Stimulated activated CD4-positive, alpha-beta T cell treated with anti-CD3 and anti-CD28 coated beads, Interleukin-4, amount 100 ng/mL, for 1 hour (primary cell): ENCODE measurements at places on chromosomes 2 and 18.

- DNase-seq: no peak
Observed at GRCh38 chr2:191171286-191171685, 20.5 kb upstream of the STAT4 start.

DNA sequence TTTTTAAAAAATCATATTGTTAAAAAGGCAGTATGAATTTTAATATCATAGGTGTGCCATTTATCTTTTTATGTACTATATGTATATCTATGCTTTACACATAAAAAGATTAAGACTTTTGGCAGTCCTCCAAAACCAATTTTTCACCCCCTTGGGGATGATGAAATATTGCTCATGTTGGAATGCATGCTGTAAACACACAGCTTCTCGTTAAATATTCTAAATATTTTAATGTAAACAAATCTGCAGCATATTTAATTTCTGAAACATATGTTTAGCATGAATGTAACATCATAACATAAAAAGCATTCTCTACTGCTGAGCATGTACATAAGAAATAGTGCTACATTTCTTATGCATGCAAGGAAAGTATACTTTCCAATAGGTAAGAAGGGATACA is 484.3 kb upstream of the LRATD1 start:
- no peak for DNase-seq

DNA sequence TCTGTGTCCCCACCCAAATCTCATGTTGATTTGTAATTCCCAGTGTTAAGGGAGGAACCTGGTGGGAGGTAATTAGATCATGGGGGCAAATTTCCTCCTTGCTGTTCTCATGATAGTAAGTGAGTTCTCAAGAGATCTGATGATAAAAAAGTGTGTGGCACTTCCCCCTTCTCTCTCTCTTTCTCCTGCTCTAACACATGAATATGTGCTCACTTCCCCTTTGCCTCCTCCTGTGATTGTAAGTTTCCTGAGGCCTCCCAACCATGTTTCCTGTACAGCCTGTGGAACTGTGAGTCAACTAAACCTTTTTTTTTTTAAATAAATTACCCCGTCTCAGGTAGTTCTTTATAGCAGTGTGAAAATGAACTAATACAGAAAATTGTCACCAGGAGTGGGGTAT is 380.0 kb downstream of the MEIS1 start:
- no peak for DNase-seq

DNA sequence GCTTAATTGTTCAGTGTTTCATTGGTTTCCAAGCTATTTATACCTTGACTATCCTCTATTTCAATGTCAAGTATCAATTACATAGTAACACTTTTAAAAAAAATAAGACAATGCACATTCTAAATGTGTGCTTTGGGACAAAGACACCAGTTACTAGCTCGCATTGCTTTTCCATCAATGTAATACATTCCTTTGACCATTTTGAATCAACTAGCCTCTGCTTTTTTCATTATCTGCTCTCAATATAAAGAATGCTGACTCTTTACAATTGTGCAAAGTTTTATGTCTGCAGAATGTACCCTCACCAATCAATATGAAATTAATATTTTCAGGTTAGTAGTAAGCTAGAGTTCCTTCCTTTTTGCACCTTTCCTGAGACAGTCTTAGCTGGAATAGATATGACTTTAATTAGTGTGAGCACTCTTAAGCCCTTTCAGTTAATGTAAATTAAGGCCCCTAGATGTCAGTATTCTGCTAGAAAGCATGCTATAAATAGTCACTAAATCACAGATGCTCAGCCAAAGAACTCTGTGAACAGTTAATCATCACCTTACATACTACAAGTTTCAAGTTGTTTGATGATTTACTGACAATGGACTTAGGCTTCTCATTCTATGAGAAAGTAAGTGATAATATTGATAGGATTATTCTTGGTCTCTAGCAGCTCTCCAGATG is 413.6 kb downstream of the PTH2R start:
- DNase-seq: no peak

DNA sequence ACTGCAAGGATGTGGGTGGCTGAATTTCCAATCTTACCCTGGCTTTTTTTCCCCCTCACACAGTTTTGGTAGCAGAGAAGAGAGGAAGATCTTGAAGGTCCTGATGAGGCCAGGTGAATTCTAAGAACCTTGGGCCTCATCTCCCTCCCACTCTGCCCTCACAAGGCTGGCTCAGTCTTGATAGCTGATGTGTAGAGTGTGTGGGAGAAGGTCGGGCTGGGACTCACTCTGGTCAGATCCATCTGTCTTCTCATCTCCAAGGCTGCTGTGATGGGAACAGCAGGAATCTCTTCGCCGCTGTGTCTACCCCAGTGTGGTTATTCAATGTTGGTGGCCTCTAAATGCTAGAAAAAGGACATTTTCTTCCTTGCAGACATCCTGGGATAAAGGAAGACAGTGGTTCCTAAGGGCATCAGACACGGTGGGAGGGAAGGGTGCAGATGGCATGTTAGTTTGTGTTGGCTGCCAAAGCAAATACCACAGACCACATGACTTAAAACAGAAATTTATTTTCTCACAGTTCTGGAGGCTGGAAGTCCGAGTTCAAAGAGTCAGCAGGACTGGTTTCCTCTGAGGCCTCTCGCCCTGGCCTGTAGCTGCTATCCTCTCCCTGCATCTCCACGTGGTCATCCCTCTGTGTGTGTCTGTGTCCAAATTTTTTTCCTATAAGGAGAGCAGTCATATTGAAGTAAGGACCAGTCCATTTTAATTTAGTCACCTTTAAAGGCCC is 37.6 kb upstream of the MGAT4A start:
- peak; percentile 32 for DNase-seq

- DNase-seq: no peak
Observed at GRCh38 chr2:233764264-233764663, 4.2 kb downstream of the UGT1A1 start.
